ENCODE measurements at places on chromosomes 2 and 18.

- DNase-seq = no peak
Observed at GRCh38 chr2:79437433-79438267, 75.2 kb upstream of the CTNNA2 start.

GRCh38 chr2:70901227-70902066 lies 34.3 kb upstream of the ATP6V1B1 start:
- DNase-seq = no peak

DNA sequence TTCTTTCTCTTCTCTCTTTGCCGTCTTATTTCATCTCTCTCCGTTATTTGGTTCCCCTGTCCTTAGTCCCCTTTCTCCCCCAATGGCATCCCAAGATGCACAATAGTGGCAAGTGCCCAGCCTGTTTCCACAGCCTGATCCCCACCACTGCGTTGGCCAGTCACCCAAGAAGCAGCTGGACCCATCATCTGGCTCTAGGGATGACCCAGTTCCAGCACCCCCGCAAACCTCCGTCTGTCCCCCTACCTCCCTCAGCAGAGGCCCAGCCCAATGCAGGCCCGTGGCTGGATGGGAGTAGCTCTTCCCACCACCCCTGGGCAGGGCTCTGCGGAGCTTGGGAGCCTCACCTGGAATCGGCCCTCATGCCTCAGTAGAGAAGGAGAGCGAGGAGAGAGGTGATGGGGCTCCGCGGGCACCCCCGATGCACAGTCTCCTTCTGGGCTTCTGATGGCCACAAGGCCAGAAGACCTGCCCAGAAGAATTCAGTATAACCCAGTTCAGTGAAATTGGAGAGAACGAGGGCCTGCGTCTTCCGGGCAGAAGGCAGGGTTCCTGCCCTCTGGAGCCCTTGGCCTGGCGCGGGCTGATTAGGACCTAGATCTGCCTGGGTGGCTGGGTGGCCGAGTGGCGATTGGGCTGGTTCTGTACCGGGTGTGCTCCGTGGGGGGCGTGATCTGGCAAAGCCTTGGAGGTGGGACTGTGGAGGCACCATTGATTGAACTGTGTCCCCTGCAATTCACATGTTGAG lies 50.9 kb downstream of the RRM2 start:
- no peak for DNase-seq

- no peak for DNase-seq
Observed at GRCh38 chr18:22505141-22505591, 87.5 kb upstream of the CTAGE1 start.

DNA sequence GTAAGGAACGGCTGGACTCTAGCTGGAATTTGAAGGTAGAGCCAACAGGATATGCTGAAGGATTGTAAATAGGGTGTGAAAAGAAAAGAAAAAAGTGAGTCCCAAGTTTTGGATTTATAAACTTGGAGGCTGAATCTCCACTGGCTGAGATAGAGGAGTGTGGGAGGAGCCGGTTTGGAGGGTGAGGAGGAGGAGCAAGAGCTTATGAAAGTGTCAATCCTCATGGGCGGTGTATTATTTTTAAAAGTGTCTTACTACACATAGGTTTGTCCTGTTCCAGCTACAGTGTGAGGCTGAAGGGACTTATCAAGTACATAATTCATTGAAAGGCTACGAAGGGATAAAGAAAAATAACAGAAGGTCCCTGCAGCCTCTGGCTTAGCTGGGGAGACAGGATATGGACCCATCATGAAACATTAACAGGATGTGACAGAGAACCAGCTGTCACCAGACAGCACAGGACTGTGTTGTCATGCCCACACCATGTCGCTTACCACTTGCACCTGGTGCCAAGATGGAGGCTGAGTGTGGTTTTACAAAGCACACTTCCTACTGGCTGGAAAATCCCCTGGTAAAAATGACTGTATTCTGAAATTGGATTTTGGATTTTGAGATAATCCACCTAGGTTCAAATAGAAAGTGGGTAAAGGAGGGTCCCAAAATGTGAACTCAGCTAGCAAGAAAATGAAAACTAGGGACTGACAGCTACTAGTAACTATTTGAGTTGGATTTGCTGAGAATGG lies 2.5 kb upstream of the MREG start:
- peak; percentile 77 for DNase-seq

DNA sequence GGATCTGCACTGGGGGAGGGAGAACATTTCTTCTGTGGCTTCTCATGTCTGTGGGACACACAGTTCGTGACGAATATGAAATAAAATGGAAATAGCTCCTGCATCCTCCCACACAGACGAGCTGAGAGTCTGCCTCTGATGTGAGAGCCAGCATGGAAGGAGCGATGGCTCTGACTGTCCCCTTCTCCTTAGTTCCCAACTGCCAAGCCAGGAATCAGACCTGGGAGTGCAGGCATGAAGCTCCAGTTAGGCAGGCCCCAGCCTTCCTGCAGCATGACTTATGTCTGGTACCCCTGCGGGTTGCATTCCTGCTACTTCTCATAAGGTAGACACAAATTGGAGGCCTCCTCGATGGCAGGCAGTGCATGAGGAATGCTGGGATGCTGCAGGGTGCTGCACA lies 56.2 kb downstream of the PRKCE start:
- DNase-seq = no peak

GRCh38 chr2:107502539-107502938 lies 324.2 kb upstream of the RGPD4 start:
- no peak for DNase-seq

DNA sequence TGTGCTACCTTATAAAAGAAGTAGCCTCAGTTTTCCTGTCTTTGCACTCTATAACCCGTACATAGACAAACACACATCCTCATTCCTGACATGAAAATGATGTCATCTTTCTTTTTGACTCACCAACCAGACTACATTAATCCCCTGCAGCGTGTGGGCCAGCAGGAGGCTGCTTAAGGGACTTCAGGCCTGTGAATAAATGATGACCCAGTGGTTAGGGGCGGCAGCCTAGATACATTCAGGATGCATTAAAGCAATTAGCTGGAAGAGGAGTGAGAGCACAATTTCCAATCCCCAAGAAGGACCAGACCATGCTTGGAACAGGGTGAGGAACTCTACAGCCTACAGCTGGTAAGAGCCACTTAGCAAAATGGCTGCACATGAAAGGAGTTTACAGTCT lies 57.3 kb upstream of the KLF7 start:
- no peak for DNase-seq

DNA sequence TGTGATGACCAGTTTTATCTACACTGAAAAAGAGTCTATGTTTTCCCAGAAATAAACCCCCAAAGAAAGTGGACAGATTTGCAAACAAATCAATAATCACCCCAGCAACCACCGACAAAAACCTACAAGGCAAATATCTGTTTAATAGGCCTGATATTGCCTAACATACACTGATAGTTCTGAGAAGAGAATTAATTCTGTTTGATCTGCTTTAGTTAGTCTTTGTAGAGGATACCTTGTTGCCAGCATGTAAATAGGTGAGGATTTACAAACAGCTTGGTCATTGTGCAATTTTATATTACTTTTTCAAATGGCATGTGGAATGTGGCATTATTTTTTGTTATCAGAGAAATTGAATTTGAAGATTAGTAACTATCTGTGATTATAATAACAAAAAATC lies 86.5 kb downstream of the DCC start:
- DNase-seq = no peak

GRCh38 chr18:14939141-14939540 lies 191.2 kb downstream of the ANKRD30B start:
- DNase-seq = no peak

DNA sequence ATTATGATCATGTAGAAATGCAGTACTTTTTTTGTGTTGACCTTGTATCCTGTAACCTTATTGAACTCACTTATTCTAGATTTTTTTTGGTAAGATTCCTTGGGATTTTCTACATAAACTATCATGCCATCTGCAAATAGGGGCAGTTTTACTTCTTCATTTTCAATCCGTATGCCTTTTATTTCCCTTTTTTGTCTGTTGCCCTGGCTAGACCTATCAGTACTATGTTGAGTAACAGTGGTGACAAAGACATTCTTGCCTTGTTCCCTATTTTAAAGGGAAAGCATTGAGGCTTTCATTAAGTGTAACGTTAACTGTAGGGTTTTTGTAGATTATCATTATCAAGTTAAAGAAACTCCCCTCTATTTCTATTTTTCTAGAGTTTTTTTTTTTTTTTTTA lies 92.3 kb downstream of the LYPD1 start:
- no peak for DNase-seq

DNA sequence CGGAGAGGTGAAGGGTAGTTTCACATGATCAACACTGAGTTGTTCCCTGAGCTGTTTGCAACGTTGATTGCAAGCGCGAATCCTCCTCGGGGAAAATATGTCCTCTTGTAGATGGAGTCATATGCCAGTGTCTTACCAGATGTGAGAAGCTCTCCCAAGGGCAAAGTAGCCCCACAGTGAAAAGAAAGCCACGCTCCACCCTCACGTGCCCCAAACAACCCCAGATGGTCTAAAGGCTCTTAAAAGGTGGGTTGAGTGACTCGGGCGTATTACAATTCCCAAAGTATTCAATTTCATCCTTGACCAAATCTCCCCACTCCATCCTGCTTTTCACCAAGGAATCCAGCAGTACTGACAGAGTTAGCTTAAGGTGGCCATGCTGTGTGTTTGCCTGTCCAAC lies 332.1 kb upstream of the SOX11 start:
- no peak for DNase-seq

GRCh38 chr2:165431014-165431413 lies 38.5 kb upstream of the CSRNP3 start:
- no peak for DNase-seq

DNA sequence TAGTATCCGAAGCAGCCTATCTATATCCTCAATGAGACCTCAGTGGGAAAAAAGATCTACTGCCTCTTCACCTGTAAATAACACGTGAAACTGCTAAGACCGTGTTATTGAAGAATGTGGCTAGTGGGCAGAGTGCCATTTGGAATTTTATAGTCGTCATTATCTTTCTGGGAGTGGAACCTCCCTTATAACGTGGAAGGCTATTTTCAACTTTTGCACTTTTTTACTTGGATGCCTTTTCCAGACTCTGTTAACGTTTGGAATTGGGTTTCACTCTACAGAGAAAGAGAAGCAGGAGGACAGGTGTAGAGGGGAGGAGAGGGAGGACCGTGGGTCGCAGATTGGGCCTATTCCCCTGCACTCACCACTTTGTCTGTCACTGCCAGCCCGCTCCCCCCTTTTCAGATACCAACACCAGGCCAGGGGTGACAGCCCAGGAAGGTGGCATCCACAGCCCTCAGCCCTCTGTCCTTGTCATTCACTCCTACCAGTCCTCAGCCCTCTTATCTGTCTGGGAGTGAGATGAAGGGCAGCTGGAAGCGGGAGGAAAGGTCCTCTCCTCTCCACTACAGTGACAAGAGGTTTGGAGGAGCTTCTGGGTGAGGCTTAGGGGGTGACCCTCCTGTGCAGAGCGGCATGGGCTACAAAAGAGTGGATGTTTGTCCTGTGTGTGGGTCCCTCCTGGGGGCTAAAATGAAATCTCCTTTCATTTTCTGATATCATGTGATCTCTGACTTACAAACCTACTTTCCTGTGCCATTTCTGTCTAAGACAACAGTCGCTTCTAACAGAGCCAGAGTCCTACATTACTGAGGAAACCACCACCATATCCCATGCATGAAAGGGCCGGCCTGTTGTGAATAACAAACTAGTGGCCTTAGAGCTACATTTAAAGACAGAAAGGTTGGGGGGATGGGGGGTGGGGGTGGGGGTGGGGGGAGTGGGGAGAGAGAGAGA lies 23.9 kb upstream of the CEP68 start:
- DNase-seq = no peak

- DNase-seq = no peak
Observed at GRCh38 chr2:132797071-132797470, 127.1 kb upstream of the LYPD1 start.

DNA sequence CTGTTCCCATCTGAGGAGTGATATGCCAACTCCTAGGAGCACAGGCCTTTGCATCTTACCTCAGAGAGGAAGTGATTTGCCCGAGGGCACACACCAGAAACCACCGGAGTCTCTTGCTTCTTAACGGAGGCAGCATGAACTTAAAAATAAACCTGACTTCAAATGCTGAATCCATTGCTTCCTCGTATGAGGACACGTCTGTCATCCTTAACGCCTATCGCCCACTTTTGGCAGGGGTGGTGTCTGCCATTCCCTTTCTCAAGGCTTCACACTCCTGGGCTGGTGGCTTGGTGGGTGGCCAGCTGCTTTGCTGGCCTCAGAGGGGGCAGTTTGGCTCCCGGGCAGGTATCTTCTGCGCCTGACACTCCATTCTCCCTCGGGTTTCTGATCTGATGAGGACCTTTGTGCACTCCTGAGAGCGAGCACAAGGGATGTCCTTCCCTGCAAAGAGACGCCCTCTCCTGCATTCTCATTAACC lies 1.1 kb upstream of the PREB start:
- no peak for DNase-seq

GRCh38 chr2:178247250-178247649 lies 52.9 kb downstream of the OSBPL6 start:
- no peak for DNase-seq

- DNase-seq = no peak
Observed at GRCh38 chr2:144227427-144228105, 292.4 kb downstream of the ZEB2 start.

DNA sequence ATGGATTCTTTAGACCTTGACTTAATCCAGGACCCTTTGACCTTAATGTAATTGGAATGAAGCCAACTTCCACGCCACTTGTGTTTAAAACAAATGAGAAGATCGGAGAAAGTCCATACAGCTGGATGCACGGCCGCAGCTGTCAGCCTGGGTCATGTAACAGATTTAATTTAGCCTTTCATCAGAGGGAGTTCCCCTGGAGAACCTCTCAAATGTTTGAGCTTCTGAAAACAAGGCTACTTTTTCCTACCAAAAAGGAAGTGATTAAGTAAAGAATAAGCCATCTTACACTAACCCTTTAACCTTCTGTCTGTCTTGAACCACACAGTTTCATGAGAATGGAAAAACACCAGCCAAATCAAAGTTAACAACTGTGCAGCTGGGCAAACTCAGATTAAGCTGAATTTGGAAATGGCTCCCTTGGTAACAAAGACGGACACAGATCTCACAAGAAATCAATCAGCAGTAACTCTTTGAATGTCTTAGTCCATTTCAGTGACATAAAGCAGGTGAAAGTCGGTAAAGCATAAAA lies 103.6 kb downstream of the DOCK10 start:
- peak; percentile 17 for DNase-seq

DNA sequence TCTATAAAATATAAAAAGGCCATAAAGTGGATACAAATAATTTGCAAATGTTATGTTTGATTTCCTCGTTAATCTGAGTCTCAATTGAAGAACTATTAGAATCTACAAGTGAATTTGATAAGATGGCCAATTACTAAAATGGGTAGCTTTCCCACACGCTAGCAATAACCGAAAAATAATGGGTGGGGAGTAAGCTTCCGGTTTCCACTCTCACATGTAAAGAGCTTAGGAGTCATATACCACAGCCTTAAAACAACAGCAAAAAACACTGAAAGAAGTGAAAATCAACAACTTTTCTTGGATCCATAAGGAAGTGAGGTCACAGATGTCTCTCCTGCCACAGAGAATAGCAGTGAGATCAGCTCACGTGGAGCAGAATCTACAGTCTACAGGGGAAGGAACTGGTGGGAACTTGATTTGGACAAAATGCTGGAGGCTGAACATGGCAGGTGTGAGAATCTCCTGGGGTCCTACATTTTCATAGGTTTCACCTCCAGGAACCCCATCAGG lies 18.6 kb downstream of the THAP4 start:
- DNase-seq = no peak

- DNase-seq = no peak
Observed at GRCh38 chr2:148237911-148238310, 217.0 kb downstream of the MBD5 start.
